Stimulated activated CD8-positive, alpha-beta memory T cell treated with anti-CD3 and anti-CD28 coated beads, Interleukin-4, amount 100 ng/mL, for 4 hours (primary cell): ENCODE measurements at places on chromosomes 1 and 21.

GRCh38 chr1:26291433-26291832 lies 11.5 kb downstream of the SH3BGRL3 start:
- DNase-seq: no peak

DNA sequence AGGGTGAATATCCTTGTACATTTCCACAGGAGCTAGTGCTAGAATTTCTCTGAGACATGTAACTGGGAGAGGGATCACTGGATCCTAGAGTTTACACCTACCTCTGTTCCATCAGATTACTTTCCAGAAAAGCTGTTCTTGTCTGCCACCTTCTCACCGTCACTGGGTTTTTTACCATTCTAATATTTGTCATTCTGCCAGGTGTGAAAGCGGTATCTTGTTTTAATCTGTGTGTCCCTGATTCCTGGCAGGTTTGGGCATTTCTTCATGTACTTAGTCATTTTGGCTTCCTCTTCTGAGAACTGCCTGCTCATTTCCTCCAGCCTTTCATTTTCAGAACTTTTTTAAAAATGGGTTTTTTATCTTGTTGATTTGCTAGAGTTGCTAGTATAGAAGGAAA lies 5.1 kb downstream of the PMF1 start:
- DNase-seq: no peak

DNA sequence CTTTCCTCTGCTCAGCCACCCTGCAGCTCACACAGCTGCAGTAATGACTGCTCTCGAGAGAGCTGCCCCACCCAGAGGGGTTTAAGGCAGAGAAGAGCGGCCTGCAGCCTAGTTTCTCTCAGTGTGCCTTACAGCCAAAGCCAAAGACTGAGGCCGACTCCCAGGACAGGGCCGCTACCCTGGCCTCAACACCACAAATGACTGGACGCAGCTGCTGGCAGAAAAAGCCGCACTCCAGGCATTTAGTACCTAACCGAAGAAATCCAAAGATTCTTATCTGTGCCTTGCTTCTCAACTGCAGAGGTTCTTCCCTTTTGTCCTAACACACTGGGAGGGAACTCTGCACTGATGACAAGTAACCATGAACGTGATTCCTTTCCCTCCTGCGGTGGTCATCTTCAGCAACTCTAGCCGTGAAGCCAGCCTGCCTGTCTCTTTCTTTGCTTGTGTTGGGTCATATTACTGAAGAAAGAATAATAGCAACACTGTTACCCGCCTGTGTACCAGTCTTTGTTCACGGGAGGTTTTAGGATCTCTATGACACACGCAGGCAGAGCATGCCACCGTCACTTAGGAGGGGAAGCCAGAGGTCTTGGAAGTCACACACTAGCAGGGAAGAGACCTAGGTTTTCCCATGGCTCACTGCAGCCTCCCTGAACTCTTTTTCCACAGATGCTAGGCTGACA lies 202.7 kb downstream of the RHOU start:
- DNase-seq: no peak

DNA sequence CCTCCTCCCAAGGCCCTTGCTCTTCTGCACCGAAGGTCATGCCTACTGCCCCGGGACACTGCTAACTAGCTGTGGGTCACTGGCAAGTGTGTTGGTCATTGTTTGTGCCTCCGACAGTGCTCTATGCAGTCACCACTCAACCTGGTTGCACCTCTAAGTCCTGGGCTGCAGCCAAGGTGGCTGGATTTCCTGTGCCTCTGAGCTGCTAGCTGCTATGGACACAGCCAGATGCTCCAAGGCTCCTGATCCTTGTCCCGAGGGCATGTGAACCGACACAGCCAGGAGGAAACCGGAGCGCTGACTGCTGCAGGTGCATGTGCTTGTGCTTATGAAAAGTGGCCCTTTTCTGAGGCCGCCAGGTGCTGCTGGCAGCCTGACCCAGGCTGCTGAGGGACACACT lies 14.7 kb upstream of the SPOCD1 start:
- DNase-seq: no peak

DNA sequence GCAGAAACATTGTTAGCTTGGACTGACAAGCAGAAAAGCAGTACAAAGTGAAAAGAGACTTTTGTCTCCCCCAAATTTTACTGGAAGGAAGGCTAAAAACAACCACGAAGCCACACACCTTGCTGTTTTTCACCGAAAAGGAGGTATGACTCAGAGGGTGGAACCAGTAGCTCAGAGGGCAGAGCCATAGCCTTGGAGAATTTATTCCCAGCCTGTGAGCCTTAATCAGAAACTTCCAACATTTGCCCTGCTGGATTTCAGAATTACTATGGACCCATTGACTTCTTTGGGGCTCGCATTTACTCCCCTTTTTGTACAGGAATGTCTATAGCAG lies 32.0 kb downstream of the RPS6KC1 start:
- DNase-seq: no peak

GRCh38 chr1:17199267-17200044 lies 5.5 kb upstream of the PADI1 start:
- no peak for DNase-seq

GRCh38 chr1:205455581-205456382 lies at the start of gene BLACAT1:
Gene BLACAT1, minus strand, starts transcription at chr1:205456045.
- DNase-seq: no peak

DNA sequence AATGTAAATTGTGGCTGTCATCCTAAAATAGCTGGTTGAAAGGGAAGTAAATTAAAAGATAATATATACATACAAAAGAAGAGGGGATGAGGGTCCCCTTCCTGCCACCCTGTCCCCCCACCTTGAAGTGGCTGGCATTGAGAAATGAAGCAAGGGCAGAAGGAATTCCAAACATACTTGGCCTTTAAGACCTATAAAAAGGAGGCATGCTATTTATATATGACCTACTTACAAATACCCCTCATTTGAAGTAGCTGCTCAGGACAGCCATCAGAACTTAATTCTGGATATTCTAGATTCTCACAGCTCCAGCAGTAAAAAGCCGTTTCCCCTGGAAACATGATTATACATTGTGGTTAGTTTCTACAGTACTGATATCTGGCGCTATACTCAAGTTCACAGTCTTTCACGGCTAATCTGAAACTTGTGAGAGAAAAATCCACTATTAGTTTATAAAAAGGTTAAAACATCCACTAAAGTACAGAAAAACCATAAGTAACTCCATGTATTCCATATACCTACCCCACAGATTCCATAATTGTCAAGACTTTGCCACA lies 9.6 kb upstream of the MAP10 start:
- DNase-seq: no peak

DNA sequence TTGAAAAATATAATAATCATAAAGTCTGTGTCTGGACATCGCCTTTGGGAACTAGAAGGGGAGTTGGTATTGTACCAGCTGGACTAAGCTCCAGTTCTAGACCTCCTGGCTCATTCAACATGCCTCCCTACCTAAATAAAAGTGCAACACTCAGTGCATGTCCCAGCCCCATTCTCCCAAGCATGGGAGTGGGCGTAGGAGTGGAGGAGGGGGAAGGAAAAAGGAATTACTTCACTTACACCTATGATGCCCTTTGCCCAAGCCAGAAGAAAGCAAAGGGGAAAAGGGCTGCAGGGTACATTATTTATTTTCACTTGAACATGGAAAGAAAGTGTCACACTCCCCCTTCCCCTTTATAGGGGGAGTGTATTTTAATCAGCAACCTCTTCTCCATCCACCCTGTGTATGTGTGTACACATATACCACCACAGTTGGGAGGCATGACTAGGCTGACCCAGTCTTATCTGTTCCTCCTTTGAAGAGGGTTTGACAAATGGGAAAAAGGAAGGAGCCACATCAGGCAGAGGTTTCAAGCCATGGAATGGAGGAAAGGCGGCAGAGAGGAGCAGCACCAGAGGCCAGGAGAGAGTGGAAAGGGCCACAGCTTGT lies 3.2 kb downstream of the NIT1 start:
- no peak for DNase-seq

DNA sequence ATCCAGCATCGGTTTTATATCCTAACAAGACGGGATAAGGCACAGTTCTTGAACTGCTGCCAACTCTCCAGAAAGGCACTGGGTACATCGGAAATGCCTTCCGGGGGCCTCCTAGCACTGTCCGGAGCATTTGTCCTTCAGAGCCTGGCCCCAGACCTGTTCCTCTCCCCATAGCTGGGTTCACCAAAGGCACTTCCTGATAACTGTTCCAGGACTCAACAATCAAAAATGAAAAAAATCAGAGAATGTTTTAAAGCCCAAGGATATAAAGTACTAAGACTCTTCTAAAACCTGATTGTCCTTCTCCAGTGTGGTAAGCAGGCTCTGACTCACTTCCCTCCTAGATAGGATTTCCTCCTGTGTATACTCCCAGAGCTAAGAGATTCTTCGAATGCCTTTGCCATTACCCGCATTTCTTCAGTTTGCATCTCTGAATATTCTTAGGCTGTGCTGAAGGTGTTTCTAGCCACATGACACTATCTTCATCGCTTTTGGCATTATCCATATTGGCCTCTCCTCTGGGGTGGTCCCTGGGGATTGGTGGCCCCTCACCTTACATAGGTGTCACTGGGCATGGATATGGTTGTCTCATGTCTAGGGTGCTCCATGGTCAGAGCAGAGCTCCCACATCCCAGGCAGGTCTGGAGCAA lies 112.9 kb downstream of the ZBTB18 start:
- DNase-seq: no peak
